ENCODE measurements at places on chromosomes 16 and 17.

DNA sequence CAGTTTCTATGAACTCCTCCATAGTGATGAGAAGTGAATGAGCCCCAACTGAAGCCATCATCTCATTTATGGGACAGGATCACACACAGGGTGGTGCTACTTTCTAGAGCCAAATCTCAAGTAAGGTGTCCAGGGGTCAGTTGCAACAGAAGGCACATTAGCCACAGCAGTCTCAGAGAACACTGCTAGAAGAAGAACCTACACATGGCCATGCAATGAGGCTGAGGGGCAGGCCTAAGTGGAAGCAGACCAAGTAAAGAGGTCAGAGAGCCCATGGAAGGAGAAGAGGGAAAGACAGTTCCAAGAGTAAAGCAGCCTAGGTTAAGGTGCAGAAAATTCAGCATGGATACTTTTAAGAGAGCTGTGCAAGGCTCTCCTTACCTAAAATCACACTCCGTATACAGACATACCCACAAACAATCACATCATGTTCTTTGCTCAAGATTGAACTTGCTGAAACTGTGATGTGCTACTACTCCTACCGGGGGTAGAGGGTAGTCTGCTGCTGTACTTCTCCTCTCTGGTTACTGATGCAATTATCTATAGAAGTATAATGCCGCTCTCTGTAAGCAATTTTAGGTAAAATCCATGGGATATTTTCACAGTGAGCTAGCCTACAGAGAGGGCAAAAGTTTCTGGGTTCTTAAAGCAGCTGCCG, 1.7 kb downstream of the ABCA8 start:
- DNase-seq, result no peak

GRCh38 chr16:23134274-23134673, 15.0 kb downstream of the USP31 start:
- no peak for DNase-seq

- no peak for DNase-seq
Observed at GRCh38 chr16:70495425-70496182, 27.8 kb downstream of the COG4 start.

DNA sequence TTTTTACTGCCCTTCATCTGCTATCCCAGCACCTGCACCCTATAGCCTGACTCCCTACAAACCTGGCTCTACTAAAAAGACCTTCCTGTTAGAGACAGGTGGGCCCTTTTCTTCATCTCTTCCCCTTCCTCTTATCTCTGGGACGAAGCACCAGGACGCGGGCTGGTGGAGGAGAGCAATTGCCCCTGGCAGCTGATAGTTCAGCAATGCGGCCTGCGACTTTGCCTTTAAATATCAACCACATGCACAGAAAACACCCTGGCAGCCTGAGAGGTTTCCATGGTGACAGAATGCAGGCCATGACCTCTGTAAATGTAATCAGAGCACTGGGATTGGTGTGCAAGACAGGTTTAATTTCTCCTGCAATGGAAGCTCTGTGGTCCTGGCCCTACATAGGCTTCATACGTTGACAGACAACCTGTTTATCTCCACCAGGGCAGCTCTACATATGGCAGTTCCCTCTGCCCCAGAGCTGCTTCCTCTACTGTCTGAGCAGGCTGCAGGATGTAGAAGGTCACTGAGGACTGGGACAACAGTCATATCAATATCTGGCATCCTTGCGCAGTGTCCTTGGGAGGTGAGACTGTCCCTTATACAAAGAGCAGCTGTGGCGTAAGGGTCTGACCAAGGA, 10.0 kb upstream of the SKAP1 start:
- peak; percentile 42 for DNase-seq

DNA sequence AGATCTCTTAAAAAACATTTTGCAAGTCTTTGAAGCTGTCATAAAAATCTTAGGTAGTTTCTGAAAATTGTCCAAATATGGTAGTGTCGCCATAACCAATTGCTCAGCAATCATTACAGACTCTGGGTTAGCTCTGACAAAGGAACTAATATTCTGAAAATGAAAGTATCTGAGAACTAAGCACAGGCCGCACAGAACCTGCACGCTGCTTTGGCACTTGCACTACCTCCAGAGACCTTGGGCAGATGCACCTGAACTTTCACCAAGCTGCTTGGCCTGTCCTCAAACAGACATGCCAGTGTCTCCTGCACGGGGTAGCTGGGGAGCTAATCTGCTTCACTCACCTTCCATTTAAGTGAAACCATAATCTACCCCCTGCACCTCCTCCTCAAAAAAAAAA, 317.0 kb downstream of the MAF start:
- DNase-seq, result no peak

- no peak for DNase-seq
Observed at GRCh38 chr17:20273741-20274500, 193.4 kb downstream of the LGALS9B start.

DNA sequence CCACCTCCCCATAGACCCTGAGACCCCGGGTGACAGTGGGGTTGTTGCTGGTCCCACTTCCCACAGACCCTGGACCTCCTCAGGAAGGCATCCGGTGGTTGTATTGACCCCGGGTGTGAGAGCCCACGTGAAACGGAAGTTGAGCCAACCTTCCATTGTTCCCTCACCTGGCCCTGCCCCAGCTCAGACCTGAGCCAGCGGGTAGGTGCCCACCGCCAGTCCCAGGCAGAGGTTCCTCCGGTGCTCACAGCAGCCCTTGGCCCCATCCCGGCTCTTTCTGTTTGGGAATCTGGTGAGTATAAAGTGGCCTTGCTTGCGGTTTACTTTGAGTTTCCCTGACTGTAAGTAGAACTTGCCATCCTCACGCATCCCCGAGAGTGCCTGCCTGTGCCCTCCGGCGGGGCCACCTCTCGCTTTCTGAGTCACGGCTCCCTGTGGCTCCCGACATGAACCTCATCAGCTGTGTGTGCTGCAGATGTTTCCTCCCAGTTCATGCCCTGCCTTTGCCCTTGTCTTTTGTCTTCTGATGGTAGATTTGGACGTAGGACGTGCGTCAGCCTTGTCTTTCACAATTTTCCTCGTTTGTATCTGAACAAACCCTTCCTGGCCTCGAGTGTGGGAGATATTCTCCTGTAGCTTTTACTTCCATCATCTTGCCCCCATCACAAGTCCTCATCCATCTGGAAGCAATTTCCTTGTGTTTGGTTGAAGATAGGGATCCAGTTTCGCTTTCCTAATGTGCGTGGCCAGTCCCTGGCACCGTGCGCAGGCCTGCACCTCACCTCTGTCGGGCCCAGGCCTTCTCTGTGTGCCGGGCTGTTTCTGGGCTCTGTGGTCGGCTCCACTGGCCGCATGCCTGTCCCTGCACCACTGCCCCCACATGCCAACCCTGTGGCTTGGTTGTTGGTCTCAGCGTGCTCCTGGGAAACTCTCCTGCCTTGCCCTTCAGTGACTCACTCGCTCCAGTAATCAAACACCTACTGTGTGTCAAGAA, 76.0 kb downstream of the METRNL start:
- DNase-seq, result no peak

- no peak for DNase-seq
Observed at GRCh38 chr17:82440991-82441627, 9.4 kb downstream of the CYBC1 start.

DNA sequence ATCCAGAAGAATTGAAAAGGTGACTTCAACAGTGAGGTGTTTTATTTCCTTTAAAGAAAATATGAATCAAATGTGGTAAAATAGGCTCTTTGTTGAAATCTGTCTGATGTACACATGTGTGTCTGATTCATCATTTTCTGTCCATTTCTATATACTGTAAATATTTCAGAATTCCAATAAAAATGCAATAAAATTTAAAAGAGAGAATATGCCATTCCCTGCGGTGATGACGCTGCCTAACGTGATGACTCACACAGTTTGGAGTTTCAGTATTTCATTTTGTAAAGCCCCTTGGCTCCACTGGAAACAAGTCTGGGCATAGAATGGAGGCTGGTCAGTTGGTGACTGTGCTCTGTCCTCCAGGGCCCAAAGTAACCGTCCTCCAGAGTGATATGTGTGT, 482.5 kb upstream of the CDH5 start:
- no peak for DNase-seq

GRCh38 chr16:67286441-67287235, 7.3 kb downstream of the PLEKHG4 start:
- DNase-seq, result no peak

GRCh38 chr16:78005881-78006280, 16.5 kb upstream of the CLEC3A start:
- no peak for DNase-seq

DNA sequence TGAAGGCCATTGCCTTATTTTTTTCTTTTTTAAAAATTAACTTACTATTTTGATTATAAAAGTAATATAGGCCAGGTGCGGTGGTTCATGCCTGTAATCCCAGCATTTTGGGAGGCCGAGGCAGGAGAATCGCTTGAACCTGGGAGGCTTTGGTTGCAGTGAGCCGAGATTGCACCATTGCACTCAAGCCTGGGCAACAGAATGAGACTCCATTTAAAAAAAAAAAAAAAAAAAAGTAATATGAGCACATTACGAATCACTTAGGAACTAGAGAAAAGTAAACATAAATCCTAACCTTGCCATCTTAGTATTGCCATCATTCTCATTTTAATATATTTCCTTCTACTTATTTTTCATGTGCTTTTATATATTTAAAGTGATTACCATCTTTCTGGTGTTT, 12.9 kb upstream of the TACO1 start:
- no peak for DNase-seq

DNA sequence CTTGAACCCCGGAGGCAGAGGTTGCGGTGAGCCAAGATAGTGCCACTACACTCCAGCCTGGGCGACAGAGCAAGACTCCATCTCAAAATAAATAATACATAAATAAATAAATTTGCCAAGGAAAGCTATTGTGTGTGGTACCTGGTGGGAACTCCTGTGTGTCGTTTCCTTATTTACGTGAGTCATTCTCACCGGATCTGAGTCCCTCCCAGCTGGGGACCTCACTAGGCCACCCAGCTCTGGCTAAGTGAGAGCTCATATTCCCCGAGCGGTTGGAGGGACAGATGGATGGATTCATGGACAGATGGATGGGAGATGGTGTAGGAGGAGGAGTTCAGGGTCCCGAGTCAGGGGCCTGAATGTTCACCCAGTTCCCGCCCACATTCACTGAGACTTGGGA, 22.9 kb upstream of the C1QL1 start:
- DNase-seq, result no peak

DNA sequence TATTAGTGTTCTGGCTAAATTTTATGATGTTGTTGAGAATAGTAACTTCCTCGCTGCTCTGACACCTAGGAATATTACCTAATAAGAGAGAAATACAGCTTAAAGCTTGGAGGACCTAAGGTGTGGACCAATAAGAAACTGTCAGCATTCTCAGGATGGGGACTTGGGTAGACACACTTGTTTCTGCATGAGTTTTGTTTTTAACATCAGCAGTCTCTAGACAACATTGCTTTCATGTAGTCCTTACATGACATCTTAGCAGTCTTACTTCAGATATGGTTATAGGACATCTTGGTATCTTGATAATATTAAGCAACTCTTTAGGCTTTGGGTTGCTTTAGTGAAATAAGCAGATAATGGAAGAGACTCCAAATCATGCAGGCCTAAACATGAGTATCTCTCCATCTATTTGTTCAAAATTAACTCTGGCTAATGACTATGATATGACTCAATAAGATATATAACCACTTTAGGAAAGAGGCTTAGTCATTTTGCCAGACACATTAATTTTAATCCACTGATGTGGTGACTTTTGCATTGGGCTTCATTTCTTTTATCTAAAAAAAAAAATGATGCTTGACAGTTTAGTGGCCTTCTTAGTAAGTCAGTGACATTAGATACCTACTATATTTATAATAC, 84.5 kb downstream of the WNT3 start:
- no peak for DNase-seq

DNA sequence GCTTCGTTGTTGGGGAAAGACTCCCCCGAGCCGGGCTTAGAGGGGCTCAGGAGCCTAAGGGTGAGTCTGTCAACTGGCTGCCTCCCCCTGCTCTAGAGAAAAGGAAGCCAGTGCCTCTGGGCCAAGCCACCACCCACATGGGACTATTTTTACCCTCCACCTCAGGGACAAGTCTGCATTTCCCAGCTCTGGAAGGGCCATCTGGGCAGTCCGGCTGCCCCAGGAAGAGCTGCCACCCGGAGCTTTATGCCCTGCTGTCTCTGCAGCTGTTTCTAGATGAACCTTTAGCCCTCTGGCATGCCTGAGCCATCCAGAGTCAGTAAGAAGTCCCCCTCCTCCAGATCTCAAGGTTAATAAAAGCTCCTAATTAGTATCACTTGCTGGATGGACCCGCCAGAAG, 5.3 kb upstream of the RPRML start:
- DNase-seq, result no peak

DNA sequence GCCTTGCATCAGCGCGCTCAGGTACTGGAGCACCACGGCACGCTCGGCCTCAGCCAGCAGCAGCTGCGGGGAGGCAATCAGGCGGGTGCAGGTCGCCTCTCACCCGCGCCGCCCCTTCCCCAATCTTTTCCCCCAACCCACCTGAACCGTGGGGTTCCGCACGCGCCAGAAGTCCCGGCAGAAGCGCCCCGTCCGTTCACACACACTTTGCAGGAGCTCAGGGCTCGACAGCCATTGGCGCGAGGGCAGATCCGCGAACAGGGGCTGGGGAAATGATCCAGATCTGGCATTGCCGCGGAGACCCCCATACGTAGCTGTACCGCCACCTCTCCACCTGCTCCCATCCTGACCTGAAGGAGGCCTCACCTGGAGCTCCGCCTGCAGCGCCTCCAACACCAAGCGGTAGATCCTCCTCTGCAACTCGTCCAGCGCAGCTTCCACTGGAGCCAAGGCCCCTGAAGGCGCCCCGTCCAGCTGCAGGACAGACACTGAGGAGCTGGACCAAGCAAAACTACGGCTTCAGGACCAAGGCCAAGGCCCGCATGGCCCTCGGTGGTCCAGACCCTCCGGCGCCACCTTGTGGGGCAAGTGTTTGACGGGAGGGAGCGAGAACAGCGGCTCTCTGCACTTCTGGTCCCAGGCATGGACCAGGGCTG, 1.4 kb upstream of the MATCAP1 start:
- DNase-seq, result peak; percentile 98

DNA sequence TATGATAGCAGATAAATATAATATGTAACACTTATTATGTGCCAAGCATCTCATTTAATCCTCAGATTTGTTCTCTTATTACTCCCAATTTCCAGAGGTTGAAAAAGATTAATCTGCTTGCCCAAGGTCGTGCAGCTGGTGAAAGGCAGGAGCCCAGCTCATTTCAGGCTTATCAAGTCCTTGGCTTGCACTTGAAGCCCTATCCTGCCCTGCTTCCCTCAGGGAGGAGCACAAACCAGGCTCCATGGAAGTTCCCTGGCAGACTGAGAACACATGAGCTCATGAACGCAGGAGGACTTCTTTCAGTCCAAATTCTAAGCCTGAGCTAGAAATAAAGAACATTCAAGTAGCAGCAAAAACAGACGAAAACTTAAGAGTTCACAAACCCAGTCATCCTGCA, 74.8 kb downstream of the USP31 start:
- DNase-seq, result no peak
